ENCODE measurements at places on chromosomes 3 and 15.

GRCh38 chr3:185766329-185767001 lies 58.4 kb downstream of the IGF2BP2 start:
- H3K4me3 ChIP-seq: no peak overlapping the region
- peaks cover 10% of the 10 kb centered on the region for H3K4me1 ChIP-seq
- no peak overlapping the region for H3K27ac ChIP-seq

GRCh38 chr15:85540085-85540797 lies 159.8 kb downstream of the AKAP13 start:
- H3K27me3 ChIP-seq: no peaks in the 10 kb centered on the region
- peaks cover 51% of the 10 kb centered on the region for H3K4me1 ChIP-seq
- H3K36me3 ChIP-seq: peaks cover 20% of the 10 kb centered on the region
- H3K27ac ChIP-seq: no peak overlapping the region
- no peak for DNase-seq

GRCh38 chr3:149957361-149958125 lies 13.2 kb downstream of the PFN2 start:
- no peak overlapping the region for H3K4me3 ChIP-seq
- no peaks in the 10 kb centered on the region for H3K4me1 ChIP-seq
- H3K27ac ChIP-seq: no peak overlapping the region
- no peak for DNase-seq
- no peaks in the 10 kb centered on the region for H3K27me3 ChIP-seq
- H3K36me3 ChIP-seq: peaks cover 24% of the 10 kb centered on the region

- peak; percentile 50 for DNase-seq
- peaks cover 56% of the 10 kb centered on the region for H3K4me1 ChIP-seq
- H3K36me3 ChIP-seq: peaks cover 7% of the 10 kb centered on the region
- H3K27me3 ChIP-seq: no peaks in the 10 kb centered on the region
Measured at GRCh38 chr15:72231833-72232478, 966 bp upstream of the PKM start.

- H3K4me1 ChIP-seq: no peaks in the 10 kb centered on the region
- no peaks in the 10 kb centered on the region for H3K36me3 ChIP-seq
- no peak overlapping the region for H3K4me3 ChIP-seq
Measured at GRCh38 chr3:150913133-150913922, 8.1 kb upstream of the MINDY4B start.

- no peak overlapping the region for H3K27ac ChIP-seq
- no peak for DNase-seq
- no peak overlapping the region for H3K4me3 ChIP-seq
- H3K27me3 ChIP-seq: no peaks in the 10 kb centered on the region
Measured at GRCh38 chr3:123229145-123229544, 27.4 kb downstream of the SEC22A start.

DNA sequence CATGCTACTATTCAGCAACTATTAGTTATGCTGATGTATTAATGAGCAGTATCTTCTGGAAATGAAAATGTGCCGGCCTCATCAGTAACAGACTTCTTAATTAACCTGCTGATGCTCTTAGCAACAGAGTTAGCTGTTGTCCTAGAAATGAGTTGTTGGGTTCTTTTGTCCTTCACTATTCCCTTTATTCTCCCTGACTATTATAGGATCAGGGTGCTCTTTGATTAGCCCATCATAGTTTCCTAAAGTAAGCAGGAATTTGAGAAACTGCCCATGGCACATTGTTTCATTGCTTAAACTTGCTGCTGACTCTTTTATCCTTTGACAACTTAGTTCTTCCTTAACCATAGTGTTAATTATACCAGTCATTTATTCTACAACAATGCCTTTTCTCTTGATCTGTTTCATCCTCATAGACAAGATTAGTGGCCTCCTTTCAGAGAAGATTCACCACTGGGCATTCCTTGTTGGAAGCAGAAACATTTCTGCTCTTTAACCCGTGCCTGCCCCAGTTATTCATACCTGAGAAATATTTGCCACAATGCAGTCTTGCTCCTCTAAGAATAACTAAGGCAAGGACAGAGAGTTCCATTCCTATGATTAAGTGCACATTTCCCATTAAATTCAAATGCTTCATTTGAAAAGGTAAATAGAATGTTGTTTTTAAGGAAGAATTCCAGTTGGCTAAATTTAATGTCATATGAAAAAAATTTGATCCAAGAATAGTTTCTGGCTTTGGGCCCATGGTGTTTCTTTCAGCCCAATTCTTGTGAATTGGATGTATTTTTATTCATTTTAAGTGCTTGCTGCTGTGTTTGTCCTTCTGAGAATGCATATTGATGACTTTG lies 573.3 kb upstream of the TBL1XR1 start:
- H3K27ac ChIP-seq: 0 out of 2 replicates have a peak overlapping the region, but pooled peaks have one; percentile 0
- no peaks in the 10 kb centered on the region for H3K27me3 ChIP-seq
- H3K4me1 ChIP-seq: peaks cover 18% of the 10 kb centered on the region
- DNase-seq: peak; percentile 65
